ENCODE measurements at places on chromosomes 5 and 9.

DNA sequence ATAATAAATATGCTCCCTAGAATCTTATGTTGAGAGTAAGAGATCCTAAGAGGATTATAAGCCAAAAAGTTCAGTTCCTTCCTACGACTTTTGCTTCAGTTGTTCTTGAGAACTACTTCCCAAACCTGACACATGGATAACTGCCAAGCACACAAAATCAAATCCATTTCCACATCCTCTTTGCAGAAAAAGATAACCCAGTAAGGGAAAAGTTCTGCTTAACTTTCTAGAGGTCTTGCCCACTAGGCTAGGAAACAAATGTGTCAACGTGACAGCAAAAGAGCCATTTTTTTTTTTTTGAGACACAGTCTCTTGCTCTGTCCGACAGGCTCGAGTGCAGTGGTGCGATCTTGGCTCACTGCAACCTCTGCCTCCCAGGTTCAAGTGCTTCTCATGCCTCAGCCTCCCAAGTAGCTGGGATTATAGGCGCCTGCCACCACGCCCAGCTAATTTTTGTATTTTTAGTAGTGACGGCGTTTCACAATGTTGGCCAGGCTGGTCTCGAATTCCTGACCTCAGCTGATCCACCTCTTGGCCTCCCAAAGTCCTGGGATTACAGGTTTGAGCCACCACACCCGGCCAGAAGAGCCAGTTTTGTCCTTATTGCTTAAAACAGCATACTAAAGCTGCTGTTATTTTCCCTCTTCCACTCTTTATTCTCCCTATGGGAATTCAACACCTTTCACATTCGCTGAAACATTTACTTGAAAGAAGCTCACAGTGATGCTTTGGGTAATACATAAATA lies 24.2 kb downstream of the CSNK1A1 start:
- DNase-seq, result no peak
- H3K4me1 ChIP-seq, result peaks cover 3% of the 10 kb centered on the region
- H3K27me3 ChIP-seq, result no peaks in the 10 kb centered on the region
- H3K36me3 ChIP-seq, result peaks cover 9% of the 10 kb centered on the region
- no peak overlapping the region for H3K27ac ChIP-seq
- H3K4me3 ChIP-seq, result no peak overlapping the region

- H3K36me3 ChIP-seq, result no peaks in the 10 kb centered on the region
- no peak overlapping the region for H3K27ac ChIP-seq
- H3K27me3 ChIP-seq, result no peaks in the 10 kb centered on the region
Observed at GRCh38 chr5:173808079-173808808, 79.9 kb upstream of the CPEB4 start.

GRCh38 chr5:176735383-176736265 lies 74.7 kb upstream of the UNC5A start:
- no peaks in the 10 kb centered on the region for H3K27me3 ChIP-seq
- no peaks in the 10 kb centered on the region for H3K4me1 ChIP-seq
- DNase-seq, result no peak
- no peak overlapping the region for H3K4me3 ChIP-seq
- H3K36me3 ChIP-seq, result no peaks in the 10 kb centered on the region

- no peak overlapping the region for H3K27ac ChIP-seq
- H3K36me3 ChIP-seq, result no peaks in the 10 kb centered on the region
- H3K27me3 ChIP-seq, result no peaks in the 10 kb centered on the region
- H3K4me1 ChIP-seq, result no peaks in the 10 kb centered on the region
Observed at GRCh38 chr9:127210851-127211730, 53.5 kb upstream of the GARNL3 start.

GRCh38 chr5:148558892-148559291 lies 95.4 kb downstream of the HTR4 start:
- no peak for DNase-seq
- no peak overlapping the region for H3K27ac ChIP-seq
- no peaks in the 10 kb centered on the region for H3K27me3 ChIP-seq
- H3K4me3 ChIP-seq, result no peak overlapping the region

GRCh38 chr9:137055385-137056364 lies 1.8 kb upstream of the ENTPD2 start:
- H3K36me3 ChIP-seq, result no peaks in the 10 kb centered on the region
- peaks cover 11% of the 10 kb centered on the region for H3K27me3 ChIP-seq
- peaks cover 10% of the 10 kb centered on the region for H3K4me1 ChIP-seq
- H3K4me3 ChIP-seq, result no peak overlapping the region
- no peak for DNase-seq

All from effector memory CD4-positive, alpha-beta T cell (primary cell).